ENCODE measurements at places on chromosomes 3 and 15.

- H3K4me3 ChIP-seq, result peak overlapping the region; percentile 71
- H3K36me3 ChIP-seq, result no peaks in the 10 kb centered on the region
- H3K27me3 ChIP-seq, result peaks cover 11% of the 10 kb centered on the region
- H3K27ac ChIP-seq, result no peak overlapping the region
Observed at GRCh38 chr3:198079771-198080520, 119.9 kb downstream of the LMLN start.

DNA sequence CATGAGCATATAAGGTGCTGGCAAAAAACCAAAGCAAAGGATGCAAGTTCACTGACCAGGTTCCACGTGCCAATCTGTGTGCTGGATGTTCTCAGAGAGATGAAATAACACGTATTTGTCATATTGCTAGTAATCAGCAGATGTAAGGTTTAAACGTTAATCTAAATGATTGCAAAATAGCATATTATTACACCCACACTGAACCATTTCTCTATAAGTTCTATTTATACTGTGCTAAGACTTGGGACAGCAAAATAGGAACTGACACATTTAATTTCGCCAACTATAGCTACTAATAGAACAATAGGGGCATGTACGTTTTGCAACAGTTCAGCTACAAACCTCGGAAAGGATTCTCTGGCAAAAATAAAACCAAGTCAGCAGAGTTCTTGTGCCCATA lies 350.3 kb upstream of the ZNF385D start:
- no peak overlapping the region for H3K27ac ChIP-seq
- H3K27me3 ChIP-seq, result no peaks in the 10 kb centered on the region
- no peak for DNase-seq
- H3K4me3 ChIP-seq, result no peak overlapping the region
- no peaks in the 10 kb centered on the region for H3K4me1 ChIP-seq
- no peaks in the 10 kb centered on the region for H3K36me3 ChIP-seq

- DNase-seq, result no peak
- H3K4me3 ChIP-seq, result no peak overlapping the region
- no peaks in the 10 kb centered on the region for H3K4me1 ChIP-seq
- H3K27me3 ChIP-seq, result no peaks in the 10 kb centered on the region
- H3K36me3 ChIP-seq, result no peaks in the 10 kb centered on the region
Observed at GRCh38 chr3:102068327-102068726, 219.0 kb downstream of the NFKBIZ start.

DNA sequence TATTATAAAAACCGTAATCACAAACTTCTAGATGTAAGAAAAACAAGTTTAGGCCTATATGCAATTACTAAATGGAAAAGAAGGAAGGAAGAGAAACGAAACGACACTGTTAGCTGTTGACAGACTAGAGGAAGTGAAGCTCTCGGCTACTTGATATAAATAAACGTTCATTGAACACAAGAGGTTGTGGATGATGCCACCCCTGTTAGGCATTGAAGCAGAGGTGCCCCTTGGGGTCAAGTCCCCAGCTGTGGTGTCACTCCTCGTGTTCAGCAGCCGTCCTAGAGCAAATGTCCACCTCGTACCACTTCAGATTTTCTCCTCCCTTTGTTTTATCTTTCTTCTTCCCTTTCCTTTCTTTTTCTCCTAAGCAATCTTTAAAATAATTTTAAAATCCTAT lies 146.5 kb upstream of the UBE2E1 start:
- no peak overlapping the region for H3K27ac ChIP-seq
- DNase-seq, result no peak
- no peaks in the 10 kb centered on the region for H3K27me3 ChIP-seq
- no peak overlapping the region for H3K4me3 ChIP-seq

- H3K36me3 ChIP-seq, result no peaks in the 10 kb centered on the region
- peaks cover 4% of the 10 kb centered on the region for H3K27me3 ChIP-seq
- no peak for DNase-seq
- H3K4me1 ChIP-seq, result no peaks in the 10 kb centered on the region
- no peak overlapping the region for H3K4me3 ChIP-seq
Observed at GRCh38 chr15:61524545-61524944, 295.4 kb upstream of the RORA start.

- H3K36me3 ChIP-seq, result no peaks in the 10 kb centered on the region
- no peak overlapping the region for H3K4me3 ChIP-seq
- no peaks in the 10 kb centered on the region for H3K27me3 ChIP-seq
- no peak for DNase-seq
- H3K27ac ChIP-seq, result no peak overlapping the region
Observed at GRCh38 chr3:120177707-120178306, 83.6 kb upstream of the GSK3B start.

- no peak overlapping the region for H3K27ac ChIP-seq
- H3K36me3 ChIP-seq, result no peaks in the 10 kb centered on the region
- H3K4me3 ChIP-seq, result no peak overlapping the region
- peaks cover 44% of the 10 kb centered on the region for H3K4me1 ChIP-seq
Observed at GRCh38 chr3:12658593-12659058, 5.3 kb downstream of the RAF1 start.

DNA sequence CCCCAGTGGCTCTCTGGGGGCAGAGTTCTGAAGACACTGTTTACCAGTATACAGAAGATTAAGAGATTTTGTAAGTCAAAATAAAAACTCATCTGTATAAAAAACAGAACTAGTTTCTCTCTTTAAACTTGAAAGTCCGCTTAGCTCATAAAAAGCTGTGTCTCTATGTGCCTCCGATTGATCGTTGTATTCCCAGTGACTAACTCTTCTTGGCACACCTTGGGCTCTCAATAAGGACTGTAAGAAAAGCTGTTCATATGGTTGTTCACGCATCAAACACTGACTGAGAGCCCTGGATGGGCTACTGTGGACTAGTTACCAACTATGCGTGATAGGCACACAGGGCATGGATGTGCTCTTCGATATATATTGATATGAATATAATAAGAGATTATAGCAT lies 107.9 kb downstream of the P3H2 start:
- no peak for DNase-seq
- H3K36me3 ChIP-seq, result no peaks in the 10 kb centered on the region
- no peaks in the 10 kb centered on the region for H3K27me3 ChIP-seq
- H3K4me1 ChIP-seq, result no peaks in the 10 kb centered on the region

DNA sequence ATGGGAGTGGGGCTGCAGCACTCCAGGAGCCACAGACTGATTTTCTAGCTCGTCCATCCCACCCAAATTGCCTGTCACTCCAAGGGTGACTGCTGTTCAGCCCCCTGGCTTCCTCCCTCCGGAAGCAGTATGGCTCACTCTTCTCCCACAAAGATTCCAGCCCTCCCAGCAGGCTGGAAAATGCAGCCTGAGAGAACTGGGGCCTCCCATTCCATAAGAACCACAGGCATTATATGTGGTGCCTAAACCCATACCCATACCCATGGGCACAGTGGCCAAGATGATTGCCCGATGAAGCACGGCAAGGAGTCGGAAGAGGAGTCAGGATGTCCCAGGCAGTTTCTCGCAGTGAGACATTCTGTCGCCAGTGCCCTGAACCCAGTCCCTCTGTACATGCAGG lies 6.0 kb upstream of the VILL start:
- no peak for DNase-seq
- no peaks in the 10 kb centered on the region for H3K27me3 ChIP-seq
- peaks cover 3% of the 10 kb centered on the region for H3K4me1 ChIP-seq
- H3K36me3 ChIP-seq, result no peaks in the 10 kb centered on the region

- H3K27ac ChIP-seq, result no peak overlapping the region
- H3K4me1 ChIP-seq, result no peaks in the 10 kb centered on the region
- no peak for DNase-seq
Observed at GRCh38 chr3:43148033-43148432, 42.2 kb upstream of the POMGNT2 start.

GRCh38 chr3:14290631-14291385 lies 111.6 kb upstream of the SLC6A6 start:
- H3K4me1 ChIP-seq, result no peaks in the 10 kb centered on the region
- no peaks in the 10 kb centered on the region for H3K36me3 ChIP-seq
- H3K27me3 ChIP-seq, result no peaks in the 10 kb centered on the region

DNA sequence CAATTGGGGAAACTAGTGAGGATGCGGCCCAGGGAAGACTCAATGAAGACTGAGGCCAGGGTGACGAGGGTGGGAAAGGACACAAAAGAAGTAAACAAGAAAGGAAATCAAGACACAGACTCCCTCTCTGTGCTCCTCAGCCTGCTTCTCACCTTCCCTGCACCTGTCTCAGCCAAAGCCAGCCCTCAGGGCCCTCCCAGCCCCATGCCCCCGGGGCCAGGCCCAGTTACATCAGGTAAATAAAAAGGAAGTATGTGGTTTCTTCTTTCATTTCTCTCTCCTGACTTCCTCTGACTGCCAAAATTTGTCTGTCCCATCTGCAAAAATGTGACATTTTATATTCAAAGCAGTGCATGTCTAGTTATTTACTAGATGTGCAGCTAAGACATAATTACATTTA lies 328.0 kb downstream of the UACA start:
- no peak overlapping the region for H3K4me3 ChIP-seq
- H3K36me3 ChIP-seq, result no peaks in the 10 kb centered on the region
- DNase-seq, result peak; percentile 20
- H3K4me1 ChIP-seq, result peaks cover 31% of the 10 kb centered on the region
- no peak overlapping the region for H3K27ac ChIP-seq

DNA sequence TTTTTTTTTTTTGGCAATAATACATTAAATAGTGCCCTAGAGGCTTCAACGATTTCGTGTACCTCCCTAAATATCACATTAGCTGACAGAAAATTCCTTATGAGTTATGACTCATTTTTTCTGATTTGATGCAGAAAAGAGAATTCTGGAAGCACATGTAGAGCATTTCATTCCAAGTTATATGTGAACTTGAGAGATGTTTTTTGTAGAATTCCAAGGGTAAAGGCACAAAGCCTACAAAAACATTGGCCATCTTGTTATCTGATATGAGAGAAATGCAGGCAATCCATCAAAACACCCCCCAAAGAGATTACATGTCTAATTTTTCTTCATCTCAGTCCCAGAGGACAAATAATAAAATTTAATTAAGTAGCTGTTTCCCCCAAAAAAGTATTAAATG lies 6.7 kb upstream of the PFN2 start:
- H3K4me3 ChIP-seq, result no peak overlapping the region
- DNase-seq, result no peak

- H3K27ac ChIP-seq, result no peak overlapping the region
- H3K4me3 ChIP-seq, result no peak overlapping the region
- no peaks in the 10 kb centered on the region for H3K4me1 ChIP-seq
- H3K27me3 ChIP-seq, result no peaks in the 10 kb centered on the region
- DNase-seq, result no peak
Observed at GRCh38 chr3:68876112-68876713, 56.1 kb downstream of the TAFA4 start.

DNA sequence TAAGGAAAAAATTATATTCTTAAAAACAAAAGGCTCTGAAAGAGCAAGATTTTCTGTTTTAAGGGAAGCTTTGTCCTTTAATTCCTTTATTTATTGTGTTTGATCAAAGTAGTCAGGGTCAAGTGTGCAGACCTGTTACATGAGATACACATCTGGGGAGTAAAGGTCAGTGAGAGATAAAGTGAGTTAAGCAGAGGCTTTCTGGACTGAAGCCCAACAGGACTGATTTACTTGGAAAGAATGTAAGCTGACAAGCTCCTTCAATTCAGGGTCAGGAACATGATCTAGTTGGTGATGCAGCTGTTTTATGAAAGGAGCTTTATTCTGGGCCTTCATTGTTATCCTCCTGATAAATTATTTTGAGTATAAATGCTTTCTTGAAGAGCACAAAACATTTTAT lies 20.7 kb upstream of the OTOL1 start:
- H3K4me3 ChIP-seq, result no peak overlapping the region
- no peaks in the 10 kb centered on the region for H3K27me3 ChIP-seq
- H3K27ac ChIP-seq, result no peak overlapping the region
- no peak for DNase-seq

GRCh38 chr3:72818905-72819304 lies 29.3 kb downstream of the SHQ1 start:
- no peak overlapping the region for H3K4me3 ChIP-seq
- no peak for DNase-seq
- peaks cover 17% of the 10 kb centered on the region for H3K36me3 ChIP-seq
- peaks cover 7% of the 10 kb centered on the region for H3K4me1 ChIP-seq

DNA sequence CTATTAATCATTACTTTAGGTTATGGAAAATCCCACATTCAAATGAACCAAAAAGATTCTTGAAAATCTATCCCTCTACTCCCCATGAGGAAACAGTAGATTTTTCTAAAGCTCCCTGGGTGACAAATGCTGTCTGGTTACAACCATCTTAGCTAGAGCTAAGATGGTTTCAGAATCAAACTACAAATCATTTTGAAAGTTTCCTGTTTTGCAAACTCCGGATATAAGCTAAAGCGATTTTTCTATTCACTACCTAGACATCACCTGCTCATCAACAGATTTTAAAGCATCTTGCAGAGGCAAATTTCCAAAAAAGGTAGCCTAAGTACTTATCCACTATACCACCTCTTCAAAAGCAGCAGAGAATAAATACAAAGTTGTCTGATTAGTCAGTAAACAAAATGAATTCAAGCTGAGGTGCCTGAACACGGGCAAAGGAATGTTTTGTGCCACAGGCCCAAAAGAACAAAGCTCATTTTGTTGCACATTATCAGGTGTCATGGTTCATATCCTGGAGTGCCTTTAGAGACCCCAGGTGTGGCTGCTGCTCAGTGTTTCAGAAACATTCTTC lies 204.9 kb downstream of the TNIK start:
- peaks cover 58% of the 10 kb centered on the region for H3K4me1 ChIP-seq
- H3K27ac ChIP-seq, result peak overlapping the region; percentile 61
- no peak overlapping the region for H3K4me3 ChIP-seq
- no peak for DNase-seq
- no peaks in the 10 kb centered on the region for H3K36me3 ChIP-seq

- no peaks in the 10 kb centered on the region for H3K27me3 ChIP-seq
- DNase-seq, result peak; percentile 35
- H3K36me3 ChIP-seq, result peaks cover 38% of the 10 kb centered on the region
- peak overlapping the region; percentile 64 for H3K4me3 ChIP-seq
Observed at GRCh38 chr3:141402476-141403171, 34.3 kb downstream of the ZBTB38 start.

- no peaks in the 10 kb centered on the region for H3K27me3 ChIP-seq
- H3K27ac ChIP-seq, result no peak overlapping the region
- H3K4me3 ChIP-seq, result no peak overlapping the region
- H3K4me1 ChIP-seq, result no peaks in the 10 kb centered on the region
Observed at GRCh38 chr3:12301513-12301912, 12.6 kb downstream of the PPARG start.

GRCh38 chr15:59721411-59721810 lies 32.3 kb upstream of the BNIP2 start:
- no peaks in the 10 kb centered on the region for H3K36me3 ChIP-seq
- H3K4me1 ChIP-seq, result no peaks in the 10 kb centered on the region
- H3K27ac ChIP-seq, result no peak overlapping the region
- no peak overlapping the region for H3K4me3 ChIP-seq
- DNase-seq, result no peak

- no peaks in the 10 kb centered on the region for H3K27me3 ChIP-seq
- DNase-seq, result no peak
- peaks cover 4% of the 10 kb centered on the region for H3K4me1 ChIP-seq
- H3K36me3 ChIP-seq, result no peaks in the 10 kb centered on the region
Observed at GRCh38 chr3:64360280-64360679, 135.0 kb upstream of the PRICKLE2 start.

- H3K4me1 ChIP-seq, result no peaks in the 10 kb centered on the region
- DNase-seq, result no peak
- H3K4me3 ChIP-seq, result no peak overlapping the region
Observed at GRCh38 chr15:51135276-51135675, 40.6 kb upstream of the TNFAIP8L3 start.

GRCh38 chr3:44920081-44920480 lies 45.7 kb downstream of the TGM4 start:
- H3K36me3 ChIP-seq, result peaks cover 26% of the 10 kb centered on the region
- no peak overlapping the region for H3K27ac ChIP-seq
- H3K4me1 ChIP-seq, result no peaks in the 10 kb centered on the region
- H3K27me3 ChIP-seq, result no peaks in the 10 kb centered on the region
- no peak for DNase-seq
- H3K4me3 ChIP-seq, result no peak overlapping the region
